ENCODE measurements at places on chromosomes 4 and X.

GRCh38 chr4:117385526-117385925 lies 300.1 kb upstream of the TRAM1L1 start:
- DNase-seq: no peak

DNA sequence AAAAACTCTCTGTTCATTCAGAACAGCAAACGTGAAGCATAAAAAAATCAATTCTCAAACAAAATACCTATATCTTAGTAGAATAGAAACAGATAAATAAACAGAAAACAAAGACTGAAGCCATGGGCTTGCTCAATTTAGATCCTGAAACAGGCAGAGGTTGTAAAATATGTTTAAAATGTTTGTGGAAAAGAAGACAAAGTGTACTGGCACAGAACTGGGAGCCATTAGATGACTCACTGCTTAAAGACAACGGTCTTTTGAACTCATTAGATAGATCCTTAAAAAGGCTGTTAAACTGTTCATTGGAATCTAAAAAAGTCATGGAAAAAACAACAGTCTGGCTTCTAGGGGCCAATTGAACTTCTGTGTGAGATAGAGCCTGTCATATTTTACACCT lies 247.0 kb upstream of the NDST4 start:
- DNase-seq: no peak

DNA sequence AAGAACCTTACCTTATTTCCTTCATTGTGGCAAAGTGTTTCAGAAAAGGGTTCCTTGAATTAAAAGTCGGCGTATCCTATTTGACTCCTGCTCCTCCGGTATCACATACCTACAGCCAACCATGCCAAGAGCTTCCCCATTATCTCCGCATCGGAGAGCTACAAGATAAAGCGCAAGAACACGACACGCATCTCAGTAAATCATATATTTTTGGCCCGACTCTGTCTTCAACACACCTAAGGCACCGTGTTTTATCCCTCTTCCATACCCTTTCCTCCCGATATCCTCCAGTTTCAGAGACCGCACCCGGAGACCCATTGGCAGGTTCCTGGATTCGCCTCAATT lies 497 bp upstream of the THAP9 start:
- no peak for DNase-seq

GRCh38 chr4:137452799-137453198 lies 79.5 kb downstream of the PCDH18 start:
- no peak for DNase-seq

GRCh38 chr4:168218645-168219044 lies 99.9 kb downstream of the DDX60 start:
- DNase-seq: no peak

- DNase-seq: no peak
Measured at GRCh38 chr4:89293299-89293698, 14.3 kb downstream of the GPRIN3 start.

DNA sequence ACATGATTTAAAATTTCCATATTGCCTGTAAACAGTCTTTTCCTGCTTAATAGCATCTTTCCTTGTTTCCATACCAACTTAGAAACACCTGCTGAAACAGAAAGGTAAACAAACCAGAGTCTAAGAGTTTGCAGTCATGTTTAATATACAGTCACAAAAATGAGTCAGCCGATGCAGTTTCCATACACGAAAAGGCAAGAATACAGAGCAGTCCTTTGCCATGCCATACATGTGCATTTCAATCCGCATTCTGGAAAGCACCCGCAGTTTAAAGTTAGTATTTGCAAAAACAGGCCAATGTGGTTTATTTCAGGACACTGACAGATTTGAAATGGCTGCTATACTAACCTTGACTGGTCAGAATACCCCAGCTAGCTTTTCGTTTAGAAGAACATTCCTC lies 32.1 kb downstream of the ASB5 start:
- no peak for DNase-seq

DNA sequence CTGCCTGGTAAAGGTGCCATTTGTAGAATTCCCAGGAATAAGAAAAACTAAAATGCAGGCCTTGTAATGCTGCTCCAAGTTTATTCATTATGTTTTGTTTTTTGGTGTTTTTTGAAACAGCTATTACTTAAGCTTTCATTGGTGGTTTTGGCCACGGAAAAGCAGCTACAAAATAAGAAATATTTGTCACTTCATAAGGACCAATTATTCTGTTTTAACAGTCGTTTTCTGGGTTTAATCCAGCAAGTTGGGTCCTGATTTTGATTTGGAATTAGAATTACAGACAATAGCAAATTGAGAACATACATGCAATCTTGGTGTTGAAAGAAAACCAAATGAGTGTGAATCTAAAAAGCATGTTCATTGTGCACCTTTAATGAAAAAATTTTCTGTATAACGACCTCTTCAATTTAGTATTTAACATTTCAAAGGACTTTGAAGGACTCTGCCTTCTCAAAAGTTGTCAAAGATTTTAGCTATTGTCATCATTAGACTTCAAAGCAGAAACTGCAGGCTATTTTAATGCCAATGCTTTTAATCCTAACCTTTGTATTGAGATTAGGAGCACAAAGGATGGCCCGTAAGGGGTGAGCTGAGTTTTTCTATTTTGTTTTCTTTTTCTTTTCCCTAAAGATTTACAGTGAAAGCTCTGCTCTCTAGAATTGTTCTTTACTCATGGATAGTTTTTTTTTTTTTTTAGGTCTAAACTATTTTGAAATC lies 26.7 kb upstream of the STOX2 start:
- DNase-seq: no peak

DNA sequence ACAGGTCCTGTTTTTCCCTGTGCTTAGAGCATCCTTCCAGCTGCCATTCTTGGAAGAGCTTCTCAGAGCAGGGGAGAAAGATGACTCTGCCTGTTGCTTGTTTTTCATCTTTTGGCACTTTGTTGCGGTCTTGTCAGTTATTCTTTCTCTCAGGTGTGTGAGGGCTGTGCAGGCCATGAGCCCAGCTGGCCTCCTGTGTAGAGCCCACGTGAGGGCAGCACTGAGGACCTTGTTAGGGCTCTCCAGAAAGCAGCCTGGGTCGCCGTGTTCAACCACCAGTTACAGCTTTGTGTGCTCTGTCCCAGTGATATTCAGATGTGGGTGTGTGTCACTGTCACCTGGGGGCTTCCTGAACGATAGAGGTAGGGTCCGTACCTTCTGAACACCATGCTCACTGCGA lies 52.8 kb downstream of the NOP14 start:
- DNase-seq: no peak

Data from liver (tissue), 10 donors.